ENCODE measurements at places on chromosomes 4 and X.

GRCh38 chr4:98646422-98646821 lies 12.0 kb downstream of the TSPAN5 start:
- no peak for DNase-seq

DNA sequence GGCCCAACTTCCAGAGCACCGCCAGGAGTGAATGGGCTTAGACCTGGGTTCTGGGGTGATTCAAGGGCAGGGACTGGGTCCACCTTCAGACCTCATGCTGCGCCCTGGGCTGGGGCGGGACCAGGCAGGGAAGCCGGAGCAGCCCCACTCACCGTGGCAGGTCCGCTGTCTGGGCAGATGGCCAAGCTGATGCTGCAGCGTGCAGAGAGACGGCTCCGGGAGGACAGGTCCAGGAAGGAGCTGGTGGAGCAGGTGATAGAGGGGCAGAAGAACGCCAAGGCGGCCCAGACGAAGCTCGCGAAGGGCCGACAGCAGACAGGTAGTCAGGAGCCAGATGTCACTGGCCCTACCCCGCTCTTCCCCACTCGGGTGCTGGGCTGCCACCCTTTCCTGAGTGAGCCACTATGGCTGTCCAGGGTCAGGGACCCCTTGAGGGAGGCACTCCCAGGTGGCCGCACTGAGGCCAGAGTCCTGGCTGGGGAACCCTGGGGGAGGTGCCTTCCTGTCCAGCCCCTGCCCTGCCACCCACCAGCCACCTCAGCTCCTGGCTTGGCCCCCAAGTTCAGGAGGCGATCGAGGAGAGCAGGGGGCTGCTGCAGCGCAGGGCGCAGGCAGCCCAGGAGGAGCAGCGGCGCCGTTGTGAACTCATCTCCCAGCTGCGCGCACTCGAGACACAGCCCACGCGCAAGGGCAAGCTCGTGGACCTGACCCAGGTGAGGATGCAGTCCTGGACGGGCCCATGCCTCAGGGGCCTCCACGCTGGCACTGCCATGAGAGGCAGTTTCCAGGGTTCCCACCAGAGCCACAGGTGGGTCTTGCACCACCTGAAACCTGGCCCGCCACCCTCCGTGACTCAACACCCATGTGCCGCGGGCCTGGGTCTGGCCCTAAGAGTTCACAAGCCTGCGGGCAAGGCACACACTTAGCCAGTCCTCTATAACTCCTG lies 10.1 kb upstream of the RNF4 start:
- no peak for DNase-seq

GRCh38 chrX:34805951-34806350 lies 136.6 kb upstream of the FAM47B start:
- no peak for DNase-seq

GRCh38 chr4:14100349-14100748 lies 472.8 kb upstream of the BOD1L1 start:
- DNase-seq, result no peak

DNA sequence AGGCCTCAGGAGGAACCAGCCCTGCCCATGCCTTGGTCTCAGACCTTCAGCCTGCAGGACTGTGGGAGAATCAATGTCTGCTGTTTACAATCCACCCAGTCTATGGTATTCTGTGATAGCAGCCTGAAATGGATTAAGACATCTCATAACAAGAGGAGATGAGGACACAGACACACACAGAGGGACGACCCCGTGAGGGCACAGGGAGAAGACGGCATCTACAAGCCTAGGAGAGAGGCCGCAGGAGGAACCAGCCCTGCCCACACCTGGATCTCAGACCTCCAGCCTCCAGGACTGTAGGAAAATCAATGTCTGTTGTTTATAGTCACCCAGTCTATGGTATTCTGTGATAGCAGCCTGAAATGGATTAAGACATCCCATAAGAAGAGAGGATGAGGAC lies 3.3 kb downstream of the SLC25A6 start:
- DNase-seq, result no peak

GRCh38 chrX:110108381-110108821 lies 105.5 kb downstream of the TMEM164 start:
- no peak for DNase-seq

DNA sequence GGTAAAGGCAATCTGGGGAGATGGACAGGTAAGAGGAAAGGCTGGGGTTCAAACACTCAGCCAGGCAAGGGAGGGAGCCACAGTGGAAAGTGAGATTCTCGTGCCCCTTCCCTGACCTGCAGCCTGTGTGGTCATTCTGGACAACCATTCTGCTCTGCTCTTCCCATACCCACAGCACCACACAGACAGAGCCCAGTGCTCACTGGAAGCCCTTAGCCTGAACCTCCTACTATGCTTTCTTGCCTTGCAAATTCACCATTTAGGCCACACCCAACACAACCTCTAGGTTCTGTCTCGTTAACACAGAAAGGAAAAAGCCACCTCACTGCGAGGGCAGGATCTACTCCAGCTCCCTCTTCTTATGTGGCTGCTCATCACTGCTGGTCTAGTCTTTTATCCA lies 92.7 kb downstream of the SHISA3 start:
- DNase-seq, result no peak

Measured in A172 (cell line).